ENCODE measurements at places on chromosomes 12 and 14.

DNA sequence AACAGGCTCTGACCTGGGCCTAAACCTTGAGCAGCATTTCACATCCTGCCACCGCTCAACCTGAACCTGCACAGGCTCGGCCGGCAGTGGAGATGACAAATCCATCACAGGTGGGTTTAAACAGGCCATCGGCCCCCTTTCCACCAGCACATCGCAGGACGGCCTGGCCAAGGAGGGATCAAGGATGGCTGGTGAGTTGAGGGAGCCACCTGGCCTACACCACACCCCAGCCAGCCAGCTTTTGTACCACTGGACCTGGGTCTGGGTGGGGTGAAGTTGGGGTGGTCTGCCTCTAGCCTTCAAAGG, 14.2 kb downstream of the MMAB start:
- DNase-seq: no peak

GRCh38 chr14:67018720-67019119, 170.5 kb upstream of the GARIN2 start:
- DNase-seq: no peak

DNA sequence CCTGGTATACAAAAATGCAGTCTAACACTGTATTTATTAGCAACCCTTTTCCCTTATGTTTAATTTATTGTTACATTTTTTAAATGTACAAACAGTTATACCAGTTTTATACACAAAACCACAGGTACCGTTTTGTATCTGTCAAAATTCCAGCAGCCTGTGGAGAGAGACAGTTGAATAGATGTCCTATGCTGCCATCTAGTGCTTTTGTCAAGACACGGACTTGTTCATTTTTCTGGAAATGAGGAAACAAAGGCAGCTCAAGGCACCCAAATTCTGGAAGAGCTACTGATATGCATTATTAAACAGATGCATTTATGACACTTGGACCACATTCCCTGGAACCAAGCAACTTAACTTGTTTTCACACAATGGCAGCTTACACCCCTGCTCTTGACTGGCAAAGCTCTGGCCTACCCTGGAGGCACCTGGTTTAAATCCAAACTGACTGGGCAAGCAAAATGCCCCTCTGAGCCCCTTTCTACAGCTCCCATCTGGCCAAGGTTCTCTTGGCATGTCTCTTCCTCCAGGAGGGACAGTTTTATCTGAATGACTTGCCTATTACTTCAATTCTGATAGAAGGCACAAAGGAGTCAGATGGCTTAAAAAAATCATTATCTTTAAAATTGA, 286.9 kb upstream of the PRKD1 start:
- DNase-seq: no peak

GRCh38 chr12:108832208-108832607, 25.2 kb downstream of the SSH1 start:
- no peak for DNase-seq

DNA sequence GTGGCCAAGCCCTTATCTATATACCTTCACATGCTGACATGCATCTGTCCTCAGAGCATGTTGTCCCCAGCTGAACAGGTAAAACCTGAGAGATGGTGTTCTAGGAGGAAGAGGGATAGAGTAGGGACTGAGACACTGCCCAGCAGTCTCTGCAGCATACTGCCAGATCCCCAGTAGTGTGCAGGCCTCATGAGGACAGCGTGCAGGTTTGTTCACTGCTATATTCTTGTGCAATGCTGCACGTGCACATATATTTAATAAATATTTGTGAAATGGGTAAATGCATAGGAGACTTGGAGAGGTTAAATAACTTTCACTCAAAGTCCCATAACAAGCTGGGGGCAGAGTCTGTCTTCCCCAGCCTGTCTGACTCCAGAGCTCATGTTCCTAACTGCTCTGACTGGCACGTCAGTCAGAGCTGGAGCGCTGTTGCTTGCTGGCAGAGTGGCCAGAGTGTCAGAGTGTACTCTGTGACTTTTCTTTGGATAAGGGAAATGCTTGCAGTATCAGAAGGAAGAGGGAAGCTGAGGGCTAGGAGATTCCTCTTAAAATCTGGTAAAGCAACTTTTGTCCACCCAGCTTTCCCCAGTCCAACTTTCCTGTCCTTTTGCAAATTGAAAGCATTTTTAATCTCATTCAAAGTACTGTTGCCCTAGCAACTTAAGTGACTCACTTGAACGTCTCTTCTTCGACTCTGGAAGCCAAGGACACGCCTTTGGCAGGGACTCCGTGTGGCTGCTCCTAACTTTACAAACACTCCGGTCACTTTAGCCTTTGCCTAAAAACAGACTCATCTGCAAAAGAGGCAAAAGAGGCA, 14.9 kb upstream of the POLR3B start:
- DNase-seq: no peak

DNA sequence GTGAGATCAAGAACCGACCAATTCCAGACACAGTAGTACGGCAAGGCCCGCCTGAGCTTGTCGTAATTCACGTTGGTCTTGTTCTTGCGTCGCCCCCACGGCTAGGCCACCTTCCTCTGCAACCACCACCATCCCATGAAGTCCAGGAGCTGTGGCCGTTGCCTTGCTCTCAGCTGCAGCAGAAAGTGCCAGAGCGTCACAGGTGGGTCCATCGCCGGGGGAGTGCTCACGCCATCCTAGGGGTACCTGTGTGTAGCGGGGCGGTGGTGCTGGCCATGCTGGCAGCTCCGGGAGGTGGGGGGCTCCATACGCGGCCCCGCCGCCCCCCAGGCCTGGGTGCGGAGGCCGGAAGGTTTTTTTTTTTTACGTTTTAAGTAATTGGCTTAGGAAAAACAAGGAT, 23.1 kb downstream of the TMEM121 start:
- no peak for DNase-seq

GRCh38 chr14:70847406-70848090, 38.2 kb upstream of the MAP3K9 start:
- no peak for DNase-seq

- no peak for DNase-seq
These were observed 994.1 kb upstream of the TMEM132C start for GRCh38 chr12:127272864-127273263.

- DNase-seq: no peak
These were observed 123.6 kb downstream of the TSPAN9 start for GRCh38 chr12:3200814-3201233.

DNA sequence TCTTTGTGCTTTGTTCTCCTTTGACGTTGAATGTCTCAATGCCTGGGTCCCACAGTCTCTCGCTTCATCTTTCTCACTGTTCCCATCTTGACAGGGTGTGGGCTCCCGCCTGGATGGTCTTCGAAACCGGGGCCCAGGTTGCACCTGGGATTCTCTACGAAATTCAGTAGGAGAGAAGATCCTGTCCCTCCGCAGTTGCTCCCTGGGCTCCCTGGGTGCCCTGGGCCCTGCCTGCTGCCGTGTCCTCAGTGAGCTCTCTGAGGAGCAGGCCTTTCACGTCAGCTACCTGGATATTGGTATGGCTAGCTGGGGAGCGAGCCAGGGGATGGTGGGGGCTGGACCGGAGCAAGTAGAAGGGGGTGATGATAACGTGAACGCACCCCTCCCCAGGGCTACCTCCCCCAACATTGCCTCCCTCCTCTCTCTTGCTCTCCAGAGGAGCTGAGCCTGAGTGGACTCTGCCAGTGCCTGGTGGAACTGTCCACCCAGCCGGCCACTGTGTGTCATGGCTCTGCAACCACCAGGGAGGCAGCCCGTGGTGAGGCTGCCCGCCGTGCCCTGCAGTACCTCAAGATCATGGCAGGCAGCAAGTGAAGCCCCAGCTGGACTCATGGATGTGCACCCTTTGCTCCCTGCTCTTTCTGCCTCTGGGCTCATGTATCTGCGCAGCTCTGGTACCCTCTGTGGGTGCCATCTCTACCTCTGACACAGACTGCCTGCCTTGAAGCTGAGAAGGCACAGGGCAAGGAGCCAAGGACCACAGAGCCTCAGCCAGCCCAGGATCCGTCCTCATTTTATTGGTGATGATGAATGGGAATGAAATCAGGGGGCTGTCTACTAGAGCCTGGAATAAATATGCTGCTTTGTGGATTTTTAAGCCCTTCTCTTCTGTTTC, 1.5 kb downstream of the NPFF start:
- no peak for DNase-seq

DNA sequence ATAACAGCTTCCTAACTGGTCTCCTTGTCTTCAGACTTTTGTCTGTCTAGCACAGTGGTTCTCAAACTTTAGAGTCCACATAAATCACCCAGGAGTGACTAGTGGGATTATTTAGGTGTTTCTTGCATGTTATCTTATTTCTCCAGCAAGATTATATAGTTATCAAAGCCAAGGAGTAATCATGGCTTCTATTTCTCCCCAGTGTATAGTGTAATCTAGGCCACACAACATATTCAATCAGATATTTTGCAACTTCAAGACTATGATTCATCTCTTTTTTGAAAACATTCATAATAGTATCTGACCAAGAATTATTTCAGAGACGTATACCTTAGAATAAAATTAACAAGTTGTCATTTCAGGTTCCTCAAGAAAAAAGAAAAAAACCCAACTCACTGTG, 131.9 kb downstream of the CEP83 start:
- DNase-seq: no peak

DNA sequence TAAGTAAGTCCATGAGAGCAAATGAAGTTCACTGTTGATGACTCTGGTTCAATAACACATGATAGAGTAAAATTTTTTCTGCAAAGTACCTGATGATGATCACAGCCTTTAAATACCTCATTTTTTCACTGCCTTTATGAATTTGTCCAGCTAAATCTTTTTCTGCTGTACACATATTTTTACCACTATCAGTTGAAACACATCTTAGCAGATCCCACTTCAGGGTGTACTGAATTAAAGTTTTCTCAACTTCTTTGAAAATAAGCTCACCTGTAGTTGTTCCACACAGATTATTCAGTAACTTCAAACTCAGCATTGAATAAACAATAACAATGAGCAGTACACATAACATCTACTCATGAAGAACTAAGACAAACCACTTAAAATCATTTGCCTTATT, 385.9 kb downstream of the NELL2 start:
- DNase-seq: no peak

- no peak for DNase-seq
These were observed 177.9 kb upstream of the PRMT8 start for GRCh38 chr12:3313066-3313465.

DNA sequence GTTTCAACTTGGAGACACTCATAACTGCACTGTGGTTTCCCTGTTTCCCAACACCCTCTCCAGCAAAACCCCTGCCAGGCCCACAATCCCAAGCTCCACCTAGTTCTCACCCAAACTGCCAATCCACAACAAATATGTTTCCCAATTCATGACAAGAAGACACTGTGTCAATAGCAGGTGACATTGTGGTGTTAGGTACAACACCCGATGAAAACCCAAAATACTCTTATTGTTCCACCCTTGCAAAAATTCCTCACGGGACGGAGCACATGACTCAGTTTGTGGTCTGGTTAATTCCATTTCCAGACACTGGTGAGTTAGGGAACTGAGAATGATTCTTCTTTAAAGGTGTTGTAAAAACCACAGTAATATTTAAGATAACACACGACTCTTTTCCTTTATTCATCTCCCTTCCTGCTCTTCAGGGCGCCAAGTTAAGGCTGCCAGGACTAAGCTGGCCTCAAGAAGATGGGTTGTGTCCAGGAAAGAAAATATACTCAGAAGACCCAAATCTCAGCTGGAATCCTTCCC, 735.5 kb downstream of the MED13L start:
- DNase-seq: no peak

DNA sequence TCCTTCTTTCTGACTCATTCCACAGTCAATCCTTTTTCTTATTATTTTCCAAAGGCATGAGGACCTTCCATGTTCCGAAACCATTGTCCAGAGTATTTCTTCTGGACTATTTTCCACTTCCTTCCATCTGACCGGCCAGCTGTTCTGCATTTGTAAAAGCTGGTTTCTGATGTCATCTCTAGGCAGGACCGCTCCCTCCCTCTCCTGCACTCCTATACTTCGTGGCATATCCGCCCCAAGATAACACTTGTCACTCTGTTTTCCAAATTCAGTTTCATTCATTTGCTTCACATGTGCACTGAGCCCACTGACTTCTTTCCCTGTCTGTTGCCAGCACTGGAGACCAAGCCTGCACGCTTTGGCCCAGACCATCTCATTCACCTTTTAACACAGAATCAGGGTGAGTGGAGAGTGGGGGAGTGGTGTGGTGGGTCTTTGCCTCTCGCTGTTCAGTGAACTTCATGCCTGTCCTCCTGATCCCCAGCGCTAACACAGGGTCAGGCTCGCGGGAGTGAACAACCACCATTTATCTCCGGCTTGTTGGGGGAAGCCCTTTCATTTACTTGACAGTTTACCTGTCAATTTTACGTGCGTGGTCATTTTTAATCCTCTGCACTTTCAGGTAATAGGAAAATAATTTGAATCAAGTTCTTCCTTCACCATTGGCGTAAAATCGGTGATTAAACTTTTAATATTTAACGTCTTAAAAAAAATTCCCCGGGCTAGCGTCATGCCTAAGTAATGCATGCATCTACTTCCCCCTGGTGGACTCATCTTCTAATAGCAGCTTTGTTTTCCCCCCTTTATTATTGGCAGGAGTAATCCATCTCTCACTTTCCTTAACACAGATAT, 52.5 kb downstream of the C12orf75 start:
- no peak for DNase-seq

DNA sequence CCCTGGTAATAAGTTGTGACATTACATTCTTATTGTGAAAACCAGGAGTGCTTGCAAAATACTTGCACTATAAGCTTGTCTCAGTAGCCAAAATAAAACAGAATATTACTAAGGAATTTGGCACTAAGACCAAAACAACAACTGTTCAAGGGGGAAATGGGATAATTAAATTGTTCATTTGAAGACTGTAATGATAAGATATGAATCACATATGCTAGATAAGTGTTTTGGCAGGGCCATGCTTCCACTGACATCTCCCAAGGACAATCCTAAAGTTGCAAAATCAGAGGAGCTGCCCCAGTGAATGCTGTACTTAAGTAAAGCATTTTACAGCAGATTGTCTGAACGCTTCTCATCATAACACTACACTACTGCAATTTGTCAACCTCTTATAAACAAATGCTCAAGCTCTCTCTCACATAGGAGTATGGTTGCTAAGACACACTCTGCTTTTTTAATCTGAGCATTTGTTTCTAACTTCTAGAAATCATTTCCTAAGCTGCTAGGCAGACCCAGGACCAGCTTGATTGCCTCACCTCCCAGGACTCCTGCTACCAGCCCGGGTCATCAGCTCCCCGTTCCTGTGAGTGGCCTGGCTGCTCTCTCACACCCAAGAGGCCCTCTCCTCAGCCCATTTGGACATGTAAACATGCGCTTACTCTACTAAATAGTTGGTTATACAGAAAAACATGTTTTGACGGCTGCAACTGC, 191.5 kb downstream of the PAX9 start:
- DNase-seq: no peak

DNA sequence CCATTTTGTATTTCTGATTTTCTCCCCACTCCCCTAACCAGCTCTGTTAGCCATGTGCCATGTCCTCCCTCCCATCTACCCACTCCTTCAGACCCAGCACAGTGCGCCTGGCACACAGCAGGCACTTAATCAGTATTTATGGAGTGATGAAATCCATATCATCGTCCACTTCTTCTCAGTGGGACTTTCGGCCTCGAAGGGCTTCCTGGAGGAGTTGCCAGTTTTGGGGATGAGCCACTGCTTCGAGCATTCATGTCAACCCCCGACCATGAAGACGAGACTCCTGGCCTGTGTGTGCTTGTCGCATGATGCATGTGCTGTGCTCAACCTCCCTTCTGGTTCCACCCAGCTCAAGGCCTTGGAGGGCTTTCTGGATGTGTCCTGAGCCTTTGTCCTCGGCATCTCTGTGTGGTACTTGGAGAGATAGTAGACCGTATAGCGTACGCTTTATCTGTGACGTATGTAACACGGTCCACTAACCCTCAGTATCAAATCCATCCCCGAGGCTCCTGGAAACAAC, 119.5 kb upstream of the RTL1 start:
- no peak for DNase-seq

GRCh38 chr12:74915718-74916117, 293.9 kb downstream of the KCNC2 start:
- no peak for DNase-seq

GRCh38 chr12:65825507-65826352, 1.4 kb downstream of the HMGA2 start:
- no peak for DNase-seq
